ENCODE measurements at places on chromosomes 3 and 15.
A peak's percentile ranks its signal among the peaks of the same experiment; 100 is the strongest.

DNA sequence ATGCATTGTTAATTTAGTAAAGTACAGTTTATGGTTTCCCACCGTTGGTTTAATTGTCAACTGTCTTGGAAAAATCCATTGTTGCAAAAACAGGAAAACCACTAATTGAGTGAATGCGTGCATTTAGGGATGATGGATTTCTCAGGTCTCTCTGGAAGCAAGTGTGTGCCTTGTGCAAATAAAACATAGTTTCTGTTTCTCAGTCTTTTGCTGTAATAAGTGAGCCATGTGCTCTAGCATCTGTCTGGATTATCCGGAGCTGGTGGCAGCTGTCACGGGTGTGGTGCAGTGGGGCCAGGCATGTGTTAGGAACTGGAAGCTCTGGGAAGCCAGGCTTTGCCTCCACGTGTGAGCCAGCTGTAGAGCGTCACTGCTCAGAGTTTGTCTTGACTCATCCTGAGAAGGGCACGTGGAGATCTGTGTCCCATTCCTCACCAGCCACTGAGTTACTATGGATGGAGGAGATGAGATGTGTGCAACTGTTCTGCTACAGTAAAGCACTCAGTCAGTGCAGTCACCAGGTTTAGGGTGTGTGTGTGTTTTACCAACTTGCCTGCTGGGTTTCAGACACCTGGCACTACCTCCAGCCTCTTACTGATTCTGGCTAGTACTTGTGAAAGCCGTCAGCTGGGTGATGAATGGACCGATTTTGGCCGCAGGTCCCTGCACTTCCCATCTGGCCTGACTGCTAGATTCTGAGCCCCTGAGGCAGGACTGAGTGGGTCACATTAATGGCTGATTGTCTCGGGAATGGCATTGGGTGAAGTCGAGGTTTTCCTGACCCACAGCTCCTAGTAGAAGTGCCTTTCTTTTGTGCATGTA lies 7.2 kb downstream of the APBA2 start:
- peak; percentile 45 for DNase-seq

GRCh38 chr3:111765136-111765535 lies 93.9 kb upstream of the PHLDB2 start:
- no peak for DNase-seq

GRCh38 chr3:37498126-37499039 lies 324.0 kb upstream of the LRRFIP2 start:
- DNase-seq: no peak

DNA sequence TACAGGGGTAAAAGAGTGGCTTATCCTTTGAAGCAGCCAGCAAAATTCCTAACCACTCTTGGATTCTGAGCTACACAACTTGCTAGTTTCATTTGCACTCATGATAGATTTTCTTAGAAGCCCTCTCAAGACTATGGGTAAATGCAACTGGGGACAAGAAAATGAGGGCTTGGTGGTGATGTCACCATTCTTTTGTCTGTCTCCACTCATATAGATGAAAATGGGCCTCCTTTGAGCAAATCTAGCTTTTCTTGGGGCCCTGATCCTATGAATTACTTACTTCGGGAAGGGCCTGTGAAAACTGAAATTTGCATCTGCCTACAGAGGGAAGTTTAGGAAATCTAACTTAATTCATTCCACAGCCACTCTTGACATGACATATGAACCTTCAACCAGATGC lies 486.3 kb downstream of the MAGI1 start:
- DNase-seq: no peak

GRCh38 chr3:17980863-17981262 lies 238.4 kb upstream of the TBC1D5 start:
- DNase-seq: no peak

DNA sequence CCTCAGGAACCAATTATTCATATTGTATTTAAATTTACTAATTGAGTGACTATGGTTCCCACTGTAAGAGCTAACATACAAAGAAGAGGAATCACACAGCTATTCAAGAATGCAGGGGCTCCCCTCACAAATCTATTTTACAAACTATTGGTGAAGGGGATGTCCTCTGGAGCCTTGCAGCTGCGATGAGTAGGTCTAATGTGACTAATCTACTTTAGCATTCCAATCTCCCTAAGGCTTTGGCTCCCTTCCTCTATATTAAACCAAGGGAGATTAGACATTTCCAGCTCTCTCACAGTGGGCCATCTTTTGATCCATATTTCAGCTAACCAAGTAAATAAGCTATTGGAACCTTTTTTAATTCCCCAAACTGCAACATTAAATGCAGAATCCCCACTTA lies 514.2 kb upstream of the BCHE start:
- no peak for DNase-seq

- no peak for DNase-seq
Observed at GRCh38 chr15:46703020-46703861, 1014.1 kb upstream of the SEMA6D start.

- DNase-seq: no peak
Observed at GRCh38 chr3:105842943-105843342, 25.9 kb downstream of the CBLB start.

GRCh38 chr3:16203031-16203430 lies 28.6 kb downstream of the GALNT15 start:
- no peak for DNase-seq
